ENCODE measurements at places on chromosomes 2 and 18.

DNA sequence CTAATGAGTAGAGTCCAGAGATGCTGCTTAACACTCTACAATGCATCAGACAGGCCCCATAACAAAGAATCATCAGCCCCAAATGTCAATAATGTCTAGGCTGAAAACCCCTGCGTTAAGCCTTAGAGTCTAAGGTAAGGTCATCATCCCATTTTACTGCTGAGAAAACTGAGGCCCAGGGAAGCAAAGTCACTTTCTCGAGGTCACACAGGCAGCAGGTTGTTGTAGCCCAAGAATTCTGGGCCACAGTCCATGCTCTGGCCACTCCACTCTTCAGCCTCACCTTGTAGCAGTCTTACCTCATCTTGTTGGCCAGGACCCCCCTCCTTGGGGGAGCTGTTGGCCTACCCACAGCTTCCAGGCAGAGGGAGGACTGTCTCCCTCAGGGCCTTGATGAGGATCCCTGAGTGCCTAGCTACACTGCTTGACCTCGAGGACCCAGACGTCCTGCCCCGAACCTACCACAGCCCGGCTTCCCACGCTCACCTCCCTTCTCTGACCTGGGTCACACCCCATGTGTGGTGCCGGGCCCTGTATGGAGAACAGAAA, 54.4 kb downstream of the SMAD7 start:
- no peak for DNase-seq

DNA sequence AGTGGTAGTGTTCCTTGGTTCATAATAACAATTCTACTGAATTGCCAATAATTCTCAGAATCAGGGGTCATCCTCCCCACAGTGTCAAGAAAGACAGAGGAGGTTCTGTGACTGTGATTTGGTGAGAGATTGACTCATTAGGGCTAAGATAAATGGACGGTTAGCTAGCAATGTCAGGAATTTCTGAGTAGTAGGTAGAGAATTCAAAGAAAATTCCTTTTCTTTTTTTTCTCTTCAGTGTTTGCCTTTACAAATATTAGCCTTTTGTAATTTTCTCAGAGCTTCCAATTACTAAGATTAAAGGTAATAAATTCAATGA, 16.8 kb upstream of the CRIM1 start:
- no peak for DNase-seq

DNA sequence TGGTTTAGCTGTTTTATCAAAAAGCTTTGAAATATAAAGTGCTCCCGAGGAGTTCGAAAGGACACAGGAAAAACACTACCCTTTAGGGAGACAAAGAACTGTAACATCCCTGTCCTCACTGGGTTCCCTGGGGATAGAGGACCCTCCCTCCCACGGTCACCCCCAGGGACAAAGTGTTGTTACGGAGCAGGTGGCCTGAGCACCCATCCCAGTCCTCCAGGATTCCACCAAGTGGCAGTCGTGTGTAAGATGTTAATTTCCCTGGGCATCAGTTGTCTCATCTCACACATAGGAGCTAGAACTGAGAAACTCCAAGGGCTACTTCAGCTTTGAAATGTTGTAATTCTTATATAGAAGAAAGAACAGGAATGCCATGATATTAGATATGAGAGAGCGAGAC, 137.7 kb downstream of the ALK start:
- no peak for DNase-seq

GRCh38 chr2:18153741-18154140, 275.3 kb downstream of the KCNS3 start:
- no peak for DNase-seq

GRCh38 chr18:65751155-65752085, 608 bp downstream of the CDH7 start:
- DNase-seq: no peak

GRCh38 chr2:11329776-11330175, 14.7 kb downstream of the ROCK2 start:
- DNase-seq: no peak

- DNase-seq: no peak
Measured at GRCh38 chr2:160384791-160385190, 108.8 kb downstream of the RBMS1 start.

DNA sequence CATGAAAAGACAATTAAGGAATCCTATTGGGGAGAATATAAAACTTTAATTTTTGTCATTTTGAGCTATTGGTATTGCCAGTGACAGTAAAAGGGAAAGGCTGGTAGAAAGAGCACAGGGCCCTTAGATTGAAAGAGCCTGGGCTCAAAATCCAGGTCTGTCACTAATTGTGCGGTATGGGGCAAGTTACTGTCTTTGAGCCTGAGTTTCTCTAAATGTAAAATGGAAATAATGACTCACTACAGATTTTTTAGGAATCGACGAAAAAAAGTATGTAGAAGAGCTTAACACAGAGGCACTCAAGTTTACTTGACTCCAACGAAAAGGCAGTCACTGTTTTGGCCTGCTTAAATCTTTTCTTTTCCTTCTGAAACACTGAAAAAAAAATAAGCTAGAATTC, 7.0 kb downstream of the NDUFV2 start:
- DNase-seq: no peak

DNA sequence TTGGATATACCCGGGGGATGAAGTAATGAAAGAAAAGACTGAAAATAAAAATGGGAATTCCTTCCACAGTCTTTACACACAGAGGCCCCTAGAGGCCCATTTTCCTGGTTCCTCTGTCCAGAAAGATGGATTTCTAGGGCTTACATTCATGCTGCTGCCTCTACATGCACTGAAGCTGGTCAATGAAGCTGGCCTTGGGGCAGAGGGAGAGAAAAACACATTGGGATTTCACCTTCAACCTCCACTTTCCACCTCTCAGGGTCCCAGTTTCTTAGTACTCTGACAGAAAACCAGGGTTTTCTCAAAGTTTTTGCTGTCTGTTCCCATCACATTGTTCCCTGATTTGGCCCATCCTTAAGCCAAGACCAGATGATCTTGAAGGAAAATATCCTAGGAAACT, 154.6 kb upstream of the ZSWIM2 start:
- no peak for DNase-seq
